Fibroblast of skin of left biceps (primary cell): ENCODE measurements at places on chromosomes 1 and 21.
A peak's percentile ranks its signal among the peaks of the same experiment; 100 is the strongest.

DNA sequence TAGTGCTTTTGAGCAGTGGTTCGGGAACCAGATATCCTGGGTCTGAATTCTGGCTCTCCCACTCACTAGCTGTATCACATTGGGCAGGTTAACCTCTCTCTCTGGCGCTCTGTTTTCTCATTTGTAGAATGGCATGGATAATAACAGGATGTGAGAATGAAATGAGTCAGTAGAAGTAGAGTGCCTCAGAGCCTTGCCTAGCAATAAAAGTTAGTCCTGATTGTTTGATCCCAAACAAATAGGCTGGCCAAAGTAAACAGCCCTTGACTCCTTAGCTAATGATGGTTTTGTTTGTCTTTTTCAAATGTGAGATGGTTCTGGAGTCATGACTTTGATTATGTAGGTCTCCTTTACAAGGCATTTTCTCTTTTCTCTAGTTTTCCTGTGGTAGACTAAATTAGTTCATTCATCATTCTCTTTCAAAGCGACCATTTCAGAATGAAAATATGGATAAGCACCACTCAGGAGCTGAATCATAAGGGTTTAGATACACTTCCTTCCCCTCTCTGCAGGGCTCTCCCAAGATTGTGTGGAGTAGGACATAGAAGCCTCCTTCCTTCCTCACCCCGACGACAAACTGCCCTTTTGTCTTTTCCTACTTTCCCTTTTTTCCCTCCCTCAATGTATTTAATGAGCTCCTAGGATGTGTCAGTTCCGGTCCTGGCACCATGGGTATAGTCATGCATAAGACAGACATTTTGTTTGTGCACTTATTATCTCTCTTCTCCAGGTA lies 23.1 kb downstream of the KIAA0040 start:
- DNase-seq, result no peak

DNA sequence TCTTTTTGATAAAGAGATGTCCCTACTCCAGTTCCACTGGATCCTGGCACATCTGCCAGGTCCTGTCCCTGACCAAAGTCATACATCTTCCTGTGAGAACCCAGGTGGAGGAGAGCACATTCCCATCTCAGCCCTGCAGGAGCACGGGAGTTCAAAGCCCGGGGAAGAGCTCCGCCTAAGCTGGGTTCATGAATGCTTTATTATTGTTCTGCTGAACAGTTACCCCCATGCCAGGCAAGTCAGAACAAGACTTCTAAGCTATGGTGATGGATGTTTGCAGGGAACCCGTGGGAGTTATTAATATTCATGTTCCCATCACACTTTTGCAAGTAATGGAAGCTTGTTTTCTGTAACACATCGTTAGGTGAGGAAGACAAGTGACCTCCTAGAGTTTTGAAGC lies 62.9 kb downstream of the SEC16B start:
- no peak for DNase-seq

GRCh38 chr1:51653127-51653526 lies 36.2 kb downstream of the OSBPL9 start:
- no peak for DNase-seq

- DNase-seq, result no peak
Observed at GRCh38 chr1:36097693-36098585, 9.2 kb downstream of the ADPRS start.

- no peak for DNase-seq
Observed at GRCh38 chr1:161096530-161096929, 1.6 kb upstream of the KLHDC9 start.

GRCh38 chr1:46612937-46613660 lies 3.5 kb downstream of the MOB3C start:
- no peak for DNase-seq

GRCh38 chr1:79920960-79921669 lies 914.6 kb upstream of the ADGRL4 start:
- DNase-seq, result no peak

GRCh38 chr21:37793660-37794059 lies 122.6 kb downstream of the KCNJ6 start:
- no peak for DNase-seq

DNA sequence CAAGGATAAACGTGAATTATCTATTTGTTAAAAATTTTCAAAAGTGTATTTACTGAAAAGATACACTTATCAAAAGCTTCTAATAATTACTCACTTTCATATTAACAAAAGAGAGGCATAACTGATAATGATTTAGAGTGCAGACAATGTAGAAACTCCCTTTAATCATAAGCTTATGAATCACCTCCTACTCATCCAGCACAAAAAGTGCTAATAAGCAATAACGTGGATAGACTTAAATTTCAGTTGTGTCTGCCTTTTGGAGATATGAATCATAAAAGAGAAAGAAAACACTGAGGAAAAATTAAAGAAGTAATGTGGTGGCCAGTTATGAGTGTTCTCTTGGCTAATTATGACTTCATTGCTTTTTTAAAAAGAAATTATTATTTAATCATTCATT lies 827.6 kb upstream of the B3GALT2 start:
- no peak for DNase-seq

GRCh38 chr1:225877580-225877979 lies 4.6 kb downstream of the TMEM63A start:
- no peak for DNase-seq

- no peak for DNase-seq
Observed at GRCh38 chr1:10564063-10564462, 89.3 kb downstream of the PEX14 start.

DNA sequence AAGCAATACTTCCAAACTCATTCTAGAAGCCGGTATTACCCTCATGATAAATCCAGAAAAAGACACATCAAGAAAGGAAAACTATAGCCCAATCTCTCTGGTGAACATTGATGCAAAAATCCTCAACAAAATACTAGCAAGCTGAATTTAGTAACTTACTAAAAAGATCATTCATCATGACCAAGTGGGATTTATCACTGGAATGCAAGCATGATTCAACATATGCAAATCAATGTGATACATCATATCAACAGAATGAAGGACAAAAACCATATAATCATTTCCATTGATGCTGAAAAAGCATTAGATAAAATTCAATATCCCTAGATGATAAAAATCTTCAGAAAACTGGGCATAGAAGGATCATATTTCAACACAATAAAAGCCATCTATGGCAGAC lies 402.9 kb downstream of the TGFB2 start:
- DNase-seq, result no peak

DNA sequence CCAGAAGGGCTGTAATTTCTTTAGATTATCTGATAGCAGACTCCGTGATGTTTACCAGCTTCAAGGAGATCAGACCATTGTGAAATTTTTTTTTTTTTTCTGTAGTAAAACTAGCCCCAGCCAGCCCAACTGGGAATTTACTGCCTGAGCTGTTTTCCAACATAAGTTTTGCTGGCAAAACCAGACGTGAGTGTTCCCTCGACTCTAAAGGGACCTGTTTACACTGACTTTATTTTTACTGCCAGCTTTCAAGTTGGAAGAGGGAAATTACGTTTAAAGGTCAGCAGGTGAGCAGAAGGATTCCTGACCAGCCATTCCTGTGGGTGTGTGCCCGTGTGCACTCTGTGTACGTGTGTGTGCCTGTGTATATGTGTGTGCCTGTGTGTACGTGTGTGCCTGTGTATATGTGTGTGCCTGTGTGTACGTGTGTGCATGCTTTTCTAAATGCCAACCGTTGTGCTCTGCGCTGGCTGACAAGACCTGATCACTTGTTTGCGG lies 374 bp downstream of the MAB21L3 start:
- DNase-seq, result no peak

DNA sequence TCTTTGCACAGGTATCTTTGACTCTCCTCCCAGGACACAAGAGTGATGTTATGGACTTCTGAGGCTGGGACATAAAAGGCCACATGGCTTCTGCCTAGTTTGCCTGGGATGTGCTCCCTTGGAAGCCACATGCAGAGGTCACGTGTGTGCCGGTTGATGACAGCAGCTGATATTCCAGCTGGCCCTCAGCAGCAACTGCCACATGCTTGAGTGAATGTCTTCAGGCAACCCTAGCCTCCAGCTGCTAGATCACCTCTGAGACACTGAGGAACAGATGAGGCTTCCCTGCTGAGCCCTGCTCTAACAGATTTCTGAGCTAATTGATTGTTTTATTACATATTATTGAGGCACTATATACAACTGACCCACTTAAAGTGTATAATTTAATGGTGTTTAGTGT lies 11.6 kb upstream of the AKR7A3 start:
- DNase-seq, result no peak

- no peak for DNase-seq
Observed at GRCh38 chr1:178050084-178050483, 43.8 kb upstream of the RASAL2 start.

DNA sequence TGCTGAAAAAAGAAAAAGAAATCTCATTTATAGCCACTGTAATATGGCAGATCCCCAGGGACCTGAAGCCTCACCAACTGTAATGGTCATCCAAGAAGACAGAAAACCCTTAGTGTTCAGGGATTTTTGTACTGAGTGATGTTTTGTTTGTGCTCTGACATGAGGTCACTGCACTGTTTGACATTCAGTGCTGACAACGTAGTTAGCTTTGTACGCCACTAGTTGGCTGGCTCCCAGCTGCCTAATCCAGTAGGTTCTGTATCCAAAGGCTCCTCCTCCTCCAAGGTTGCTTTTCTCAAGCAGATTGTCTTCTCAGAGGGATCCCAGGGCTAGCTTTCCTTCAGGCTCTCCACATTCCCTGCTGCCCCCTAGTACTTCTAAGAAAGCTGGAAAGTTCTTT lies 9.5 kb upstream of the YRDC start:
- no peak for DNase-seq

GRCh38 chr1:173205146-173206051 lies 1.7 kb downstream of the TNFSF4 start:
- DNase-seq, result peak; percentile 31

- no peak for DNase-seq
Observed at GRCh38 chr1:240909701-240910457, 297.9 kb upstream of the GREM2 start.

GRCh38 chr21:43276811-43277210 lies 108.0 kb downstream of the CRYAA start:
- DNase-seq, result no peak

- no peak for DNase-seq
Observed at GRCh38 chr1:160078512-160079195, 2.7 kb upstream of the KCNJ9 start.

GRCh38 chr1:17498214-17498613 lies 41.3 kb upstream of the ARHGEF10L start:
- no peak for DNase-seq

DNA sequence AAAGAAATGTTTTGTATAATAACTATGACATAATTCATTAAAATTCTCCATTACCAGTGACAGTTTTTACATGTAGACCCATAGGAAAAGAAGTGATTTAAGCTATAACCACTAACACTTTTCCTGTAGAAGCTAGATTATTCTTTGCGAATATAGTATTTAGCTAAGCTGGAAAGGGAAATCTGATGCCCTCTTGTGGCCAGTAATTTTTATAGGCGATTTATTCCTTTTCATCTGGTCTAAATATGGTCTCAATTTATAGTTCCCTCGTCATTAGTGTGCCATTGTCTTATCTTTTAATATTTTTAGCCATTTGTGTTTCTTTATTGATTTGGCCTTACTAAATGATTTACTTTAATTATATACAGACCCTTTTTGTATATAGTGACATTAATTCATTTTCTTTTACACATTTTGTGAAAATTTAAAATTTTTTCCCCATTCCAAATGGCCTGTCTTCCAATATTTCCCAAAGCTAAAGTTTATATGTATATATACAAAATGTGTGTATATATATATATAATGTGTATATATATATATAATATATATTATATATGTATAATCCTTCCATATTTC lies 26.7 kb downstream of the BTG3 start:
- DNase-seq, result no peak

DNA sequence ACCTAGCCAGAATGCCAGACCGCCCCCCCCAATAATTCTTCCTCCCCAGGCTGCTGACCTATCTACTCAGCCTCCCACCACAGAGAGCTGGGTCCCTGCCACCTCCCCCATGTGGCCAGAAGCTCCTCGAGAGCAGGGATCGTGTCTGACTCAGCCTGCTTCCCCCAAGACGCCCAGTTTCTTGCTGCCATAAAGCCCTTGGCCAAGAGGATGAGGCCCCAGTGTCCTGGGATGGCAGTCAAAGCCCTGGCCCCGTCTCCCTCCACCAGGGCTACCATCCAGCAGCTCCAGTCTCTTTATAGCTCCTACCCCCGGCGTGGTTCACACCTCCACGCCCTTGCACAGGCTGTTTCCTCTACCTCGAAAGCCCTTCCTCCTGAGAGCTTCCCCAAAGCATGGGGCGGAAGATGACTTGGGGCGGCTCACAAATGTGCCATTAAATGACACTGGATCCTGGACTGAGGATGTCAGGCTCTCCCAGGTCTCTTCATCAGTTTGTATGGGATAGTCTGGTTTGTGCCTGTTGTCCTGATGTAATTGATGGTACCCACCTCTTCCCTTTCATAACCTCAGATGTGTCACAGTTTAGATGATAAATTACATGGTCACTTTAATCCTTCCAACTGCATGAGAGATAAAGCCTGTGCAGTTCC lies 13.2 kb downstream of the ADGRB2 start:
- no peak for DNase-seq

- no peak for DNase-seq
Observed at GRCh38 chr1:23701996-23702395, 10.4 kb downstream of the RPL11 start.

GRCh38 chr1:245698860-245699259 lies 544.1 kb downstream of the KIF26B start:
- no peak for DNase-seq

DNA sequence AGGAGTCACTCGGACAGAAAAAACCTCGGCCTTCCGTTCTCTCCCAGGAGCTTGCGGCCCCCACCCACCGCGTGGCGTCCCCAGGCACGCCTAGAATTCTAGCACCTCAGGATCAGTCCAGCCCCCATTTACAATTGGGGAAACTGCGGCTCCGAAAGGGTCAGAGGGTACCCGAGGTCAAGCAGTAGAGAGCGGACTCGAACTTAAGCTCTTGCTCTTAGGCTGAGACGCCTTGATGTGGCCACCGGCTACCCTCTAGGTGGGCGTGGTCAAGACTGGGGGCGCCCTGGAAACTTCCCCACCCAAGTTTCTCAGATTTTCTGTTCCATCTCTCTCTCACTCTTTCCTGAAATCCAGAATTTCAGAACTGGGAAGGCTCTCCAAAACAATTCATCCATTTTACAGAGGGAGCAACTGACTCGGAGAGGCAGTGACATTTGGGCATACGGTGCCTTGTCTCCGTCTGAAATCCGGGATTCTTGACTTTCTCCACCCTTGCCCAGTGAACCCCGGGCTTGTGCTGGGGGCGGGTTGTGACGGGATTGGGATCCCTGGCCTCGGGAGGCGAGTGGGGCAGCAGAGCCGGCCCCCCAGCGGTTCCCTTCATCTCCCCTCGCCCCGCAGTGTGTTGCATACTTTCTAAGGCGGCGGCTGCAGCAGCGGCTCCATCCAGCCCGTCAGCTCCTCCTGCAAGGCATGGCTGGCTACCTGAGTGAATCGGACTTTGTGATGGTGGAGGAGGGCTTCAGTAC lies 777 bp downstream of the AZIN2 start:
- no peak for DNase-seq

DNA sequence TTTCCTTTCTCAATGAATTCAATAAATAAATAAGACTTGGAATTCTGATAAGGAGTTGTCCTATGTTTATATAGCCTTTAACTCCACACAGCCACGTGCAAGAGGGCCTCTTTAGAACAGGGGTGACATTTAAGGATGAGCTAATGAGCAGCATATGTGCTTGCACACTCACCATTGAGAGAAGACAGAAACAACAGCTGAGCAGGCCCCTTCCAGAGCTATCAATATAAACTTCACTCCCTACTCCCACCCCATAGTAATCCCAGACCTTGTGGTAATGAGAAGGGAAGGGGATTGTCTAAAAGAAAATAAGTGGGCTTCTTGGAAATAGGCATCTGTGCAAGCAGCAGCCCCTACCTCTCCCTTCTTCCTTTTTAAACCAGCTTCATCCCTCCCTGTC lies 176.0 kb downstream of the SEC16B start:
- no peak for DNase-seq
